NCI-H1105 (cell line): ENCODE measurements at places on chromosomes 2 and 18.
A peak's percentile ranks its signal among the peaks of the same experiment; 100 is the strongest.

GRCh38 chr2:10931710-10932255 lies 20.0 kb downstream of the KCNF1 start:
- no peak for DNase-seq

- no peak for DNase-seq
Observed at GRCh38 chr2:52054824-52055223, 1022.9 kb upstream of the NRXN1 start.

GRCh38 chr2:233882353-233882752 lies 14.2 kb upstream of the MSL3B start:
- no peak for DNase-seq

DNA sequence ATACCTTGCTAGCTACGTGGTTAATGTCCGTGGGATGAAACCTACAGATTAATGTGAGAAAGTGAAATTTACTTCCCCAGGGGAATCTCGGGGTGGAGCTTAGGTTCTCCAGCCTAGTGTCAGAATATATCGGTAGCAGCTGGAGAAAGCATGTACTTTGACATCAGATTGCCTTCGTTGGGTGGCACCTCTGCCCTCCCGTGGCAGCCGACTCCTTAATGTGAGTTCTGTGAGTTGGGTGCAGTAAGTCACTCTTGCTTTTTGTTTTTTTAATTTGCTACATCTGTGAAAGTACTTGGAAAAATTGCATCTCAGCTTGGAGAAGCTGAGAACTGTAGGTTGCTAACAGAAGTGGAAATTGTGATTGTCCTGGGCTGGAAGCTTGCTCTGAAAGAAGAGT lies 3.6 kb downstream of the KLF11 start:
- DNase-seq = no peak

DNA sequence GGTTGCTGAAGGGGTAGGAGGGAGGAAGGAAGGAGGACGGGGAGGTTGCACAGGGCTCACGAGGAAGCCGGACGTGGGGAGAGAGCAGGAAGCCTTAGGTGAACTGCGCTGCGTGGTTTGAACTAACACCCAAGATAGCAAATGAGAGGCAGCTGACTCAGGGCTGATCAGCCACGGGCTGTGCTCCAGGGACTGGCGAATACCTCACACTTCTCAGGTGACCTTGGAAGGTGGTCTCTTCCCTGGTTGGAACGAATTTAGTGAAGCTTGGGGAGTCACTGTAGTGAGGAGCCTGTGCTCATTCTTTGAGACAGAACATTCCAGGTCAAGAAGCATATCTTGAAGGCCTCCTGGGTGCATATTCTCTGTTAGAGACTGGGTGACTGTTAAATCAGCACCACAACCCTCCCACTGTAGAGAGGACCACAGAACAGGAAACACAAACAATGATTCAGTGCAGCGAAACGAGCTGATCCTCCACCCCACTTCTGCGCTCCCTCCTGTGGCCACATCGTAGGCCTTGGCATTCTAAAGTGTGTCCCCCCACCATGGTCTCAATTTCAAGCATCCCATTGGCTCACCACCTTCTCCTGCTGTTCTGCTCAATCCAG lies 33.8 kb downstream of the TOGARAM2 start:
- no peak for DNase-seq

GRCh38 chr2:217599906-217600305 lies 402.9 kb downstream of the TNS1 start:
- no peak for DNase-seq

GRCh38 chr2:196214156-196214555 lies 42.8 kb upstream of the STK17B start:
- no peak for DNase-seq

- DNase-seq = peak; percentile 26
Observed at GRCh38 chr18:64409511-64409910, 260.6 kb upstream of the LINC00305 start.

- no peak for DNase-seq
Observed at GRCh38 chr2:170142502-170142901, 35.4 kb upstream of the MYO3B start.

- DNase-seq = peak; percentile 41
Observed at GRCh38 chr2:49359721-49360406, 205.5 kb upstream of the FSHR start.

DNA sequence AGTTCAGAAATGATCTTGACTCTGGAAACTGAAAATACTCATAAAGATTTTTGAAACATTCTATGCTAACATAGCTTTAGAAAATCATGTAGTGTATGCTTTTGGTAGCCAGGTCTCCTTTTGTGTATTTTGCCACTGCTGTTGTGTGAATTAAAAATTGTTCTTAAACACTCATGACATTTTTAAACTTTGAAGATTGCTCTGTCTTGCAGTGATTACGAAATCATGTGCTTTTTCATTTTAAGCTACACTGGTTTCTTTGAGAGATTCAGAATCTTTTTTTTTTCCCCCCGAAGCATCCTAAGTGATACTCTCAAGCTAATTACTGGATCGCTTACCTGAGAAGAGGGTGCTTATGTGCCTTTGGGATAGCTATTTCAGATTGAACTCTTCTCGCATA lies 60.0 kb downstream of the ANKRD12 start:
- no peak for DNase-seq

- DNase-seq = no peak
Observed at GRCh38 chr2:206086716-206087350, 859 bp upstream of the INO80D start.

GRCh38 chr2:181680055-181680936 lies at the start of gene NEUROD1:
TSS of gene NEUROD1 (minus strand) at chr2:181680517. CDS start at chr2:181678860, 1,657 bp downstream.
- DNase-seq = no peak

GRCh38 chr18:63107931-63108330 lies 211.6 kb downstream of the BCL2 start:
- DNase-seq = no peak

GRCh38 chr2:182667315-182667695 lies 48.8 kb upstream of the DNAJC10 start:
- DNase-seq = no peak

GRCh38 chr2:229666811-229667210 lies 47.5 kb downstream of the DNER start:
- DNase-seq = no peak

- no peak for DNase-seq
Observed at GRCh38 chr2:74693668-74694067, 39.6 kb downstream of the SEMA4F start.
